ENCODE measurements at places on chromosomes 16 and 17.
A peak's percentile ranks its signal among the peaks of the same experiment; 100 is the strongest.

- no peak for DNase-seq
These were observed 516 bp downstream of the CPNE2 start for GRCh38 chr16:57092786-57093411.

DNA sequence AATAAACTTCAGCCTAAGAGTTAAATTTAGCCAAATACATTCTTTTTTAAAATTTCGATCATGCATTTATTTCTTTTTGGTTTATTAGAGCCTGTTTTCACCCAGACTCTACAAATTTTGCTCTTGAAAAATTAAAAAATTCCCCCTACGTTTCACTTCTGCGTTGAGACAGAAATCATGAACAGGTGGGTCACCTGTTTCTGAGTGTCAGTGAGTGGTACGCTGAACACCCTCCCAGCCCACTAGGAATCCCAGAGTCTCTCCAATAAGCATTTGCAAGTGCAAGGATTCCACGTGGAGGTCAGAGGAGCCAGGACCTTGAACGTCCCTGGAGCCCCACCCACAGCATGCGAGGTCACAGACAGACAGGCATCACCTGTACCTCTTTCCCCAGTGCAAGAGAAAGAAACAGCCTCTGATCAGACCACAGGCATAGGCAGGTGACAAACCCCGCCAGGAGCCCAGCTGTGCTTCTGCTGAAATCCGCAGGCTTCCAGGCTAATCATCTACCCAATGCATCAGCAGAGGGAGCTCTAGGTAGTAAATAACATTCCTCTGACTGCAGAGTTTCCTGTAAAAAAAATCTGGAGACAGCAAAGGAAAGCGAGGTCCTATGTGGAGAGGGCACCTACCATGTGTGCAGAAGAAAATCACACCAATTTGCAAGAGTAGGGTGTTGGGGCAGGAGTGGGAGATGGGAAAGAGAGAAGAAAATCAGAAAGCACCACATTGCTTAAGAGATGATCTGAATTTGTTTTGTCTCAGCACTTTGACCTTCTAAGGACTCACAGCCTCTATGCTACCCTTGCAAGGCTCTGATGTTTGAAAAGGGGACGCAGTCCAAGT lies 5.9 kb upstream of the XYLT1 start:
- no peak for DNase-seq

GRCh38 chr17:64103391-64104364 lies 26.3 kb downstream of the ERN1 start:
- DNase-seq: no peak

GRCh38 chr16:66516509-66516807 lies 33.5 kb downstream of the TK2 start:
- no peak for DNase-seq

DNA sequence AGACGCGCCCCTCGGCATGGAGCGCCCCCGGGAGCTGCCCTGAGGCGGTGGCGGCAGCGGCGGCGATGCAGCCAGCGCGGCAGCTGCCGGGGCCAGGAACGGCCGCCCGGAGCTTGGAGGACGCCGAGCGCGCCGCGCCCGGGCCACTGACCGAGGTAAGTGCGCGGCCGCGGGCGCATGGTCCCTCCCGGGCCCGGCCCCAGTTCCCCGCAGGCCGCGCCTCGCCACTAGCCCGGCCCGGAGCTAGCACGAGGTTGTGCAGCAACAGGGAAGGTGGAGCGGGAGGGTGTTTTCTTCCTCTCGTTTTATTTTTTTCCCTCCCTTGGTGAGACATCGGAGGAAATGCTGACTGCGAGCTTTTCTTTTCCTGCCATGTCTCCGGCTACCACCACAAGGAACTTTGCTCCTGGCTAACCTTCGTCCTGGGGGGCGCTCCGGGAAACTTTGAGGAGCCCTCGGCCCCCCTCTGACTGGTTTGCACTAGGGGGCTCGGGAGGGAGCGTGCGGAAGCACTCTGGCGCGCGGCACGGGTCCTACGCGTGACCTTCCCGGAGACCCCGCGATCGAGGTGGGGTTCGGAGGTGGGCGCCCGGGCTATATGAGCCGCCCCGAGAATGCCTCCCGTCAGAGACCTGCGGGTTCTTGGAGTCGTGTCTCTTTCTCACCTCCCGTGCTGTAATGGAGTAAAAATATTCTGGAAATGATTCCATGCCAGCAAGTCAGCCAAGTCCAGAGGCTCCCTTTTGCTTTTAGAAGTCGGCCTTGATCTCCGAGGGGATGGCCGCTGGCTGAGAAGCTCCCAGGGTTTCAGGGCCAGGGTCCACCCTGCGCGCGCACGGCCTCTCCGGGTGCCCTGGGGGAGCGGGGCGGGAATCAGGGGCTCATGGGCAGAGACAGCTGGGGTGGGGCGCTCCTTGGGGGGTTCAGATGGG lies 868 bp downstream of the KCNJ12 start:
- peak; percentile 7 for DNase-seq

GRCh38 chr17:1110862-1111598 lies 68.8 kb downstream of the ABR start:
- no peak for DNase-seq

- DNase-seq: no peak
These were observed 132.2 kb upstream of the MPHOSPH6 start for GRCh38 chr16:82302042-82302727.

GRCh38 chr17:21059761-21060160 lies 16.9 kb upstream of the USP22 start:
- DNase-seq: no peak

- DNase-seq: no peak
These were observed 6.4 kb downstream of the YPEL2 start for GRCh38 chr17:59337741-59338299.

GRCh38 chr16:54027062-54027461 lies 259.5 kb downstream of the IRX3 start:
- DNase-seq: no peak

- DNase-seq: no peak
These were observed 37.4 kb downstream of the SRL start for GRCh38 chr16:4204521-4204920.

DNA sequence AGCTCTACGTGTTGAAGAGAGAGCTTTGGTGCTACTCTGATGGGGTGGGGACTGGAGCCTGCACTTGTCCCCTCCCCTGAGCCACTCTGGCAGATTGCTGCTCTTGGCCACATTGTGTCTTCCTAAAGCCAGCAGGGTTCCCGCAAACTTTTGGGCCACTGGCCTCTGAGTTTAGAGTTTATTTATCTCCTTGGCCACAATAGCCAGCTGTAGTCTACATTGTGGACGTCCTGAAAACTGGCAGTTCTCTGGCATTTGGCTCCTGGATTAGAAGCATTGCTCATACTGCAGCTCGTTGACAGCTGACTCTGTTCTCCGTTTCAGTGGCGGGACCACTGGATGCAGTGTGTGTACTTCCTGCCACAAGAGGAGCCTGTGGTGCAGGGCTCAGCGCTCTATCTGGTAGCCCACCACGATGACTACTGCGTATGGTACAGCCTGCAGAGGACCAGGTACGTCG lies 34.6 kb downstream of the PRMT7 start:
- no peak for DNase-seq

DNA sequence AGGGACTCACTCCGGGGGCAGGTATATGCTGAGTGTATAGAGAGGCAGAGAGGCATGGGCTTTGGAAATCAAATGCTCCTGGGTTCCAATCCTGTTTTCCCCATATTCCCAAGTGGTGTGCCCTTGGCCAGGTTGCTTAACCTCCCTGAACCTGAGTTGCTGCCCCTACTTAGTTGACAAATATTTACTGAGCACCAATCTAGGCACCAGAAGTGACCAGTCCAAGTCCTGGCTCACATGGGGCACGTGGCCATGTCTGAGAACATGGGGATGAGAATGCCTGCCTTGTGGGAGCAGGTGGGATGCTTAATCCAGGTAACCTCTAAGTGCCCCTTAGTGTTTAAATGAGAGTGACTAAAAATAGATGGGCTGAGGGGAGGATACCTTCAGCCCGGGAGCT lies 4.2 kb downstream of the SOCS3 start:
- DNase-seq: no peak

- DNase-seq: no peak
These were observed 32.6 kb downstream of the CTCF start for GRCh38 chr16:67594956-67595355.

DNA sequence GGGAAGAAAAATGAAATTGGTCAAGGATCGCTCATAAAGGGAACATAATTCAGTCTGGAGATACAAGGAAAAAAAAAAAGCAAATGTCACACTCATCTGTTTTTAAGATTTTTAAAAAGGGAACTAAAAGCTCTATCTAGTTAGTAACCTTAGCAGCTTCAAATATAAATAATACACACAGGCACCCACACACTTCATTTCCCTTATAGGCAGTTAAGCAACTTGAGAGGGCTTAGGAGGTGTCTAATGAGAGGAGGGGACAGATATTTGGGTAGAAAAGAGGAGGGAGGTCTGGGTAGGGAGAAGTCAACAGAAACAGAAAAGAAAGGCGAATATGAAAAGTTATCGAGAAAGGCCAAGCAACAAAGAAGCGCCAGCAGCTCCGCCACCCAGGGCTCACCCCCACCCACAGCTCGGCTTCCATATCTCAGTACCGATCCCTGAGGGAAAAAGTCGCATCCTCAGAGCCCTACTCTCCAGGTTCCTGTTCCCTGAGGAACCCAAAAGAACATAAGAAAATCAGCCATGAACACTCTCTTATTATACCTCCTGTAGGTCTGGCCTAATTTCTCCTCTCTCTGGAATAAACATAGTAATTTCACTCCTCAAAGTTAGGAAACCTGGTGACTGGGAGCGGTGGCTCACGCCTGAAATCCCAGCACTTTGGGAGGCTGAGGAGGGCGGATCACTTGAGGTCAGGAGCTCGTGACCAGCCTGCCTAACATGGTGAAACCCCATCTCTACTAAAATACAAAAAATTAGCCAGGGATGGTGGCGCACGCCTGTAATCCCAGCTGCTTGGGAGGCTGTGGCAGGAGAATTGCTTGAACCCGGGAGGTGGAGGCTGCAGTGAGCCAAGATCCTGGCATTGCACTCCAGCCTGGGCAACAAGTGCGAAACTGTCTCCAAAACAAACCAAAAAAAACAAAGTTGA lies 69.6 kb upstream of the RCVRN start:
- DNase-seq: no peak
